GM12865 (cell line): ENCODE measurements at places on chromosomes 1 and 21.

GRCh38 chr1:119394085-119394484 lies 20.9 kb upstream of the HSD3B2 start:
- no peak for DNase-seq

DNA sequence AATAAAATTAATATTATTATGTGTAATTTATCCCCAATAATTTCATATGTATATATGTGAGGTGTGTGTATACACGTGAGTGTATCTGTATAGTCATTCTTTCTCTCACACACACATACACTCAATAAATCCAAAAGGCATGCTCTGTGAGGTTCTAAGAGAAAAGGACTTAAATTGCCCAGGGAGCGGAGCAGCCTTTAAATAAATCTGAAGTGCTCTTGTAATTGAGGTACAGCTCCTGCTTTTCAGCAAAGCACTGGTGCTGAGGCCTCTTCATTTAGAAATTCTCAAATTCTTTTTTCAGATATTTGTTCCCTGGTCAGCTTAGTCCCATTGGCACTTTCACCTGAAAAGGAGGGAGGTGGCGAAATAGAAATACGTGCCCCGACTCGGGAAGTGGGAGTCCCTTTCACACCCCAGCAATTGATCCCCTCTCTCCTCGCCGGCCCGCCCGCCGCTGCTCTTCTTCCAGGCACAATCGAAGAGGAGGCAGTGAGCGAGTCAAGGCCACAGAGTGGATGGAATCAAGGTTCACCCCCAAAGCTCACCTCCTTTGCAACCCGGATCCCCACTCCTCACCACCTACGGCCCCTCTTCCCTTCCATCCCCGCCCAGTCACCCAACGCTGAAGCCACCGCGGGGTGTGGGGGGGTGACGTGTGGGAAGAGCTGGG lies 944 bp downstream of the PLPPR5 start:
- no peak for DNase-seq

GRCh38 chr1:222117809-222118208 lies 375.9 kb upstream of the DUSP10 start:
- no peak for DNase-seq

- DNase-seq = no peak
Measured at GRCh38 chr1:1752636-1753606, 25.3 kb downstream of the NADK start.

DNA sequence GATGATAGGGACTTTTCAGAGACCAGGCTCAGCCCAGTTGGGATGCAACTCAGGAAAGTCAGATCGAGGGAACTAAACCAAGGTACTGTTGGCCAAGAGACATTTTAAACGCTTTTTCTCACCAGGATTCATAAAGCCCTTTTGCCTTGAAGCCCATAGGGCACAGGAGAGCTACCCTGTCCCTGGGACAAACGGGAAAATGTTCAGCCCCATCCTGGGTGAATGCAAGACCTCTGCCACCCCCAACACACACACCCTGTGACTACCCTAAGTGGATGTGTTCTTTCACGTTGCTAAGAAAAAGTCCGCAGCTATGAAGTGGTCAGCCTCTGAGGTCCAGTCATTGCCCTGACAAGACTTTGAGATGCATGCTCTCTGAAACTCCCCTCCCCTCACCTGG lies 58.4 kb downstream of the ITPKB start:
- DNase-seq = no peak
